ENCODE measurements at places on chromosomes 11 and 22.

DNA sequence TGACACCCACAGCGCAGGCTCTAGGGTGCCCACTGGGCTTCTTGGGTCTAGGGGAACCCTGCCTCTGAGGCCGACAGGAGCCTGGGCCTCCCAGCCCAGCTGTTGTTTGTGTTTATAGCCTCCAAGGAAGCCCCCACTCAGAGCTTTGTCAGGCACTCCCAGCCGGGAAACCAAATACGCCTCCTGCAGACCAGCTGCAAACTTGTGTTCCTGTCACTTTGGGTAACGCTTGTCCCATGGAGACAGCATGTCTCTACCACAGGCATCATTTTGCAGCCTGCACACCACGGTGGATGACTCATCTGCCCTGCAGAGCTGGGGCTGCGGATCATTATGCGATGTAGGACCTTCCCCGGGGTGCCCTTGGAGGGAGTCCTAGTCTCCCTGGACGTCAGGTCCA, 40.6 kb upstream of the CRYBB3 start:
- no peak for DNase-seq

DNA sequence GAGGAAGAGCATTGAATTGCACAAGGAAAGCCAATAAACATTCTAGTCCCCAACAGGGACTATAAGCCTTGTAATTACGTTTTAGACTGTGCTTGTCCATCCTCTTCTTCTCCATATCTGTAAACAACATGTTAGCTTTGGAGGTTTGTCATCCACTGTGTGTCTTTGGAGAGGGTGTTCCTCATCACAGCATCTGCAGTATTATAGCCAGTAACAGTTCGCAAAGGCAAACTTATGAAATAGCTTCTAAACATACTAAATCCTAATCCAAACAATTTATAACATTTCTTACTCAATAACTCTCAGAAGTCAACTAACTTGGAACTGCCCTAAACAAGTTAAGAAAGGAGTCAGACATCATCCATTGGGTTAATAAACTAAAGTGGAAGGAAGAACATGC, 10.3 kb upstream of the BDNF start:
- no peak for DNase-seq

DNA sequence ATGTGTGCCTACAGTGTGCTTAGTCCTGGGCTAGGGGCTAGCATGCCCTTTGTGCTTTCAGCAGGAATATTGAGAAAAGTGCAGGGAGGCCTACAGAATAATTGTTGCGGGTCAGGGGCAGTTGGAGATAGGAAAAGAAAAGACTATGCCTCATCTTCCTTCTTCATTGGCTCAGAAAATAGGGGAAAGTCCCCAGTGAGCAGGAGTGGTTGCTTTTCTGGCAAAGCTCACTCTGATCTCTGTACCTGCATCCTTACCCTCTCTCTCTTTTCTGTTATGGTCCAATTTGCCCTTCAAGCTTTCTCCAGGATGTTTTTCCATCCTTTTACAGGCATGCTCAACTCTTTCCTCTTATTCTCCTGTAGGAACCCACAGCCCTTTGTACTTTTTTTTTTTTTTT, 29.5 kb upstream of the RRM1 start:
- no peak for DNase-seq

DNA sequence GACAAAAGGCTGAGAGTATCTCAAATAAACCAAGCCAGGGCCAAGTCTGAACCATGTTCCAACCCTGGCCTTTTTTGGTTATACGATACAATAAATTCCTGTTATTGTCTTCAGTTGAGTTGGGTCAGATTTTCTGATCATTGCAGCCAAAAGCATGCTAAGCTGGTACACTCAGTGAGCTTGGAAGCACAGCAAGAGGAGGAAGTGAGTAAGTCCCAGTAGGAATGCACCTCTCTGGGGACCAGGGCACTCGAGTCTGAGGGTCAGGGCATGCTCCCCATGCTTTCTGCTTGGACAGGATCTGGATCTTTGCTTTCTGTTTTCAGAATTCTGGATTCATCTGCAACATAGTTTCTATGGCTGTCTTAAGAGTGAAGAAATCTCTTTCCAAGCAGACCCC, 73.1 kb downstream of the TMPRSS5 start:
- no peak for DNase-seq

DNA sequence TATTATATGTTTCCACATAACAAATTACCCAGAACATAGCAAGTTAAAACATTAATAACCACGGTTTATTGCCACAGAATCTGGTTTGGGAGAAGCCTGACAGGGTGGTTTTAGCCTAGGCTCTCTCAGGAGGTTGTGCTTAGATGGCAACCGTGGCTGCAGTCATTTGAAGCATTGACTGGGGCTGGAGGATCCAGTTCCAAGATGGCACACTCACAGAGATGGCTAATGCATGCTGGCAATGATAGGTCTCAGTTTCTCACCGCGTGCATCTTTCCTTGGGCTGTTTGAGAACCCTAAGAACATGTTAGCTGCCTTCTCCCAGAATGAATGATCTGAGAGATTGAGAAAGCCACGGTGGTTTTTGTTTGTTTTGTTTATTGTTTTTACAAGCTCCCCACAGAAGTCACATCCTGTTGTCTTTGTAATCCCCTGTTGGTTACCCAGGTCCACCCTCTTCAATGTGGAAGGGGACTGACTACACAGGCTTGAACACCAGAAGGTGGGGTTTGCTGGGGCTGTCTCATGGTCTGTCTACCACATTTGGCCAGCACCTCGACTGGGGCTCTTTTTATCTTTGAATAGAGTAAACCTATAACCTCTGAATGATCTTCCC, 36.6 kb upstream of the GRAMD1B start:
- peak; percentile 51 for DNase-seq

GRCh38 chr11:102879801-102880200, 5.0 kb upstream of the MMP12 start:
- DNase-seq: peak; percentile 7

GRCh38 chr11:77195071-77195755, 67.2 kb downstream of the MYO7A start:
- DNase-seq: no peak

GRCh38 chr11:12560362-12560761, 113.9 kb upstream of the TEAD1 start:
- DNase-seq: no peak

DNA sequence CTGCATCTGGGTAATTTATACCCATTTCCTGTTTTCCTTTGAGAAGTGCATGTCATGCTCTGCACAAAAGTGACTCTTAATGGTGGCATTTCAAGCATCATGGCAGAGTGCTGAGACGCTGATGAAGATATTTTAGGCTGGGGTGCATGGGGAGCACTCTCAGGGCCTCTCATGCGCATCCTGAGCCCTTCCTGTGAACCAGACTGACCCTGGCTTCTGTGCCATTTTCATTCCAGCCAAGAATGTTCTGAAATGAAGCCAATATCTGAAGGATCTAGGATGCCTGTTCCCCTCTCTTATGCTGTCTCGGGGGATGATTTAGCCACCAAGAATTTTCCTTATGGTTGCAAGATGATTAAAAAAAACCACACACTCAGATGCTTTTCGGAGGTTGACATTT, 61.5 kb downstream of the MIAT start:
- DNase-seq: no peak

DNA sequence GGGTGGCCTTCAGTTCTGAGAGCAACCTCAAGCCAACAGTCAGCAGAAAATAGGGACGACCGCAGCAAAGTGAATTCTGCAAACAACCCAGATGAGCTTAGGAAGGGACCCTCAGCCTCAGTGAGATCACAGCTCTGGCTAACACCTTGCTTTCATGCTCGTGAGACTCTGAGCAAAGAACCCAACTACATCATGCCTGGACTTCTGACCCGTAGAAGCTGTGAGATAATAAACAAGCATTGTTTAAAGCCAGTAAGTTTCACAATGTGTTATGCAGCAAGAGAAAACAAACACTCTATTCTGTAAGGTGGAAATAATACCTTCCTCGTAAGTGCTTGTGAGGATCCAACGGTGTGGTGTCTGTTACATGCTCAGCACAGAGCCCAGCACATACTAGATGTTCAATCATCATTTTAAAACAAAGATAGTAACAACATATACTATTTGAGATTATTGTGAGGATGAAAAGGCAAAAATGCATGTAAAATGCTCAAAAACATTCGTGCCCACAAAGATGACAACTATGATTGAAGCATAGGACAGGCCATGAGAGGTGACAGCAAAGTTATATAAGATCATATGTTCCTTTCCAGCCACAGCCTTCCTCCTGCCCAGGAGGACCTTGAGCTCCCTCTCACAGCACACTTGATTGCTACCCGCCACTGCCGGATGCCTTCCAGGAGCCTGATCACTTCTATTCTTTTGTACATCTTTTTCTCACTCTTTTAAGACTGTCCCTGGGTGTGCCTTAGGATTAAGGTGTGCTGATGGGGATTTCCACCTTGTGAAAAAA, 433.3 kb downstream of the BUD13 start:
- DNase-seq: no peak

GRCh38 chr11:134976551-134976950, 564.5 kb upstream of the B3GAT1 start:
- no peak for DNase-seq

GRCh38 chr11:19712281-19713195, at the start of gene NAV2:
NAV2 (plus strand) TSS chr11:19712837; CDS start chr11:19713696, 859 bp downstream.
- peak; percentile 88 for DNase-seq

GRCh38 chr11:10659339-10660216, 34.0 kb downstream of the IRAG1 start:
- DNase-seq: peak; percentile 17

DNA sequence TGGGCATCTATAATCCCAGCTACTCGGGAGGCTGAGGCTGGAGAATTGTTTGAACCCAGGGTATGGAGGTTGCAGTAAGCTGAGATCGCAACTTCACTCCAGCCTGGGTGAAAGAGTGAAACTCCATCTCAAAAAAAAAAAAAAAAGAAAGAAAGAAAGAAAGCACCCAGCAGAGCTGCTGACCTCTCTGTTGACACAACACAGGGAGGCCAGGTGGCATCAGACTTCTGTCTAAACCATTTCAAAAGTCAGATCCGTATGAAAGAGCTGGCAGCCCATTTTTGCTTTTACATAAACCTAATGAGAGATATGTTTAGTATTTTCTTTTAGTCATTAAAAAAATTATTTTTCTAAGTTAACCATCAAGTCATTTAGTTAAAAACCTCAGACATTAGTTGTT, 64.4 kb upstream of the RRM1 start:
- DNase-seq: no peak

DNA sequence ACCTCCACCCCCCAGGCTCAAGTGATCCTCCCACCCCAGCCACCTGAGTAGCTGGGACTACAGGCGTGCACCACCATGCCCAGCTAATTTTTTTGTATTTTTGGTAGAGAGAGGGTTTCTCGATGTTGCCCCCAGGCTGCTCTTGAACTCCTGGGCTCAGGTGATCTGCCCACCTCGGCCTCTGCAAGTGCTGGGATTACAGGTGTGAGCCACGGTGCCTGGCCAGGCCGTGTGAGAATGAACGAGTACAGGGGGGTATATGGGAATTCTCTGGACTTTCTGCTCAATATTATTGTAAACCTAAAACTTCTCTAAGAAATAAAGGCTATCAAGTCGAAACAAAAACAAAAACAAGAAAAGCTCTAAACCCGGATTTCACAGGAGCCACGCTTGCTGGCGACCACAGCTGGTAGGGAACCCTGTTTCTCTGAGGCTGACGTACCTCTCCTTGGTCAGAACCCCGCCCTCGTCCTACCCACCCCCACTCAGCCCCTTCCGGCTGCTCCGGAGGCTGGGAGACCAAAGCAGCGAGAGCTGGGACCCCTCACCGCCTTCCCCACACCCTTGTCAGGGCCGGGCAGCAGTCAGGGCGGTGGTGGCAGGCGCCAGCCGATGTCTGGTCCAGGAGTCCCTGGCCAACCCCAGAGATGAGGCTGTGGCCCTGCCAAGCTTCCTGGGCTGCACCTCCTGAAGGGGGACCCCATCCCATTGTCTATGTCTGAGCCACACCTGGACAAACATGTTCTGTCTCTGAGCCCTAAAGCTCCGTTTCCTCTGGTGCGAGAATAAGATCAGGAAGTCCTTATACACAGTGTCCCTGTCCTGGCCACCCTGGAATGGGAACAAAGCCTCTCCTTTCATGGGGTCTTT, 52.1 kb downstream of the LINC01488 start:
- DNase-seq: no peak

GRCh38 chr11:2196970-2197770, 25.6 kb upstream of the TH start:
- DNase-seq: peak; percentile 75

- DNase-seq: no peak
These were observed 7.6 kb downstream of the NECTIN1 start for GRCh38 chr11:119721129-119722120.

GRCh38 chr11:121688055-121688491, 235.3 kb upstream of the SORL1-AS1 start:
- DNase-seq: no peak

DNA sequence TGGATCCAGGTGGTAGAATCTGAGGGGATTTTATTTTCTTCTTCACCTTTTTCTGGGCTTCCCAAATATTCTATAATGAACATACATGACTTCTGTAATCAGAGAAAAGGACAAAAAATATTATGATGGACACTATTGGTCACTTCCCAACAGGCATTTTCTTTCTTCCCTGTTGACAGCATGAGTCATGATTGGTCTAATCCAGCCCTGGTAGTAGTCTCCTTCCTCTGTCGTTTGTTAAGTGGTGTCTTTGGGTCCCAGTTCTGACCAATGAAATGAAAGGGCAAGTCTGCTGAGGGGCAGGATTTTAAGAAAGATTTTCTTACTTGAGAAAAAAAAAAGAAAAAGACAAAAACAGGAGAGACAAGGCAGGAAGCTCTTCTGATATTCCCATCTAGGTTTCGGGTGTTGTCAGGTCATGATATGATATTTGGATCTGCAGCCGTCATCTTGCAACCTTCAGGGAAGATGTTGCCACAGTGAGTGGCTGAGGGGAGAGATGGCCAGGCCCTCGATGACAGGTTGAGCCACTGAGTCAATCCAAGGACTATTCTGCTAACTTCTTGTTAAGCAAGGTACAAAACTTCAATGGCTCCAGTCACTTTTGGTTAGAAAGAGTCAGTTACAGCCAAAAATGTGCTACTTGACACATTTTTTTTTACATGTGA, 23.3 kb upstream of the PLEKHB1 start:
- no peak for DNase-seq

DNA sequence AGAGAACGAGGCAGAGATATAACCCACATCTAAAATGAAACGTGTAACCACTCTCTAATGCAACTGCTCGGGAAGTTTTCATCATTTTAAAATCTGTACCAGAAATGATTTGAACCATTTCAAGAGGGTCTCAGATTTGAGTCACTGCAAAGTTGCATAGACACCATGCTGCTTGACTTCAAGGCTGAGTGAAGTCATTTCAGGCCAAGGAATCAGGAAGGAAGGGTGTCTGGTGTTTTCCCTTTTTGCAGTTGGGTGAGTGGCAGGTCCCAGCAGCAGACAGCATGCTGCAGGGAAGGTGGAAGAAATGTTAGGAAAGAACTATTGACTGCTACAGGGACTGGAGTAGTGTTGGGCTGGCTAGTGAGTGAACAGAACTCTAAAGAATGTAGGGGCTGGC, 16.5 kb downstream of the TANGO2 start:
- peak; percentile 66 for DNase-seq

- no peak for DNase-seq
These were observed 180.5 kb downstream of the C11orf91 start for GRCh38 chr11:33520112-33520511.

- DNase-seq: no peak
These were observed 463 bp upstream of the PTPMT1 start for GRCh38 chr11:47564933-47565339.

- DNase-seq: no peak
These were observed 390 bp downstream of the CTSW start for GRCh38 chr11:65880027-65880426.
